Stimulated activated CD8-positive, alpha-beta memory T cell treated with anti-CD3 and anti-CD28 coated beads, Interleukin-15, amount 100 ng/mL, for 24 hours (primary cell): ENCODE measurements at places on chromosomes 2 and 18.

DNA sequence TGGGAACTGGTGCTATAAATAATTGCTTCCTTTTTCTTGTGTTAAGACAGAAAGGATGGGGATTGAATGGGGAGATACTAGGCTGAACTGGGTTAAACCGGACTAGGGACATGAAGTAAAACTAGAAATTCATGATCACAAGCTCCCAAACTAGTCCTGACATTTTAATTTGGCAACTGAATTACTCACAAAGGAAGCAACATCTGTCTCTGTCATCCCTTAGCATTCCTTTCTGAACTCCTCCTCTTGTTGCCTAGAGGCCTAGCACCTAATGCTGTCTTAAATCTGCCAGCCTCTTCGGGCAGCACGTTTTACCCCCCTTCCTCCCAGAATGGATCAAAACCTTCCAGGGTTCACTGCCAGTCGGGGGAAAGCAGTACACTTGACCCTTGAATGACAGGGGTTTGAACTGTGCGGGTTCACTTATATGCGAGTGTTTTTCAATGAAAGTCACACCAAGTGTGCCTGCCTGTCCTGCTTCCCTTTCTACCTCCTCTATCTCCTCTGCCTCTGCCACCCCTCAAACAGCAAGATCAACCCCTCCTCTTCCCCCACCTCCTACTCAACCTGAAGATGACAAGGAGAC is 8.2 kb downstream of the KCTD1 start:
- no peak for DNase-seq

GRCh38 chr2:19829672-19830071 is 72.1 kb downstream of the TTC32 start:
- no peak for DNase-seq

DNA sequence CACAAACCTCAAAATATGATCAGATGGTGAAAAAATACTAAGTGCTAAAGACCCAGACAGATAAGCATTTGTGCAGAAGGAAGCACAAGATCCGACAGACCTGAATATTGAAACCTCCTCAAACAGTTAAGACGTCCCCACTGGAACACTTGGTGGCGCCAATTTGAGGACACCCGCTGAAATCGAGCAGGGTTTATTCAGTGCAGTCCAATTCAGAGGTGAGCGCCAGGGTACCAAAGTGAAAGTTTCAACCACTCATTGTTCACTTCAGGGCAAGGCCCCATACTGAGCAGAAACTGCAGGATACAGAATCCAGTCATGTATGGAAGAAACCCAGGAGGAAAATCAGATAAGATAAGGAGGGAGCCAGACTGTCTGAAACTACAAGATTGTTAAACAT is 417.6 kb downstream of the LRRTM4 start:
- DNase-seq = no peak

- DNase-seq = no peak
Measured at GRCh38 chr18:10497206-10497749, 28.5 kb upstream of the NAPG start.

GRCh38 chr2:188773075-188773474 is 201.1 kb upstream of the COL3A1 start:
- DNase-seq = no peak

- DNase-seq = no peak
Measured at GRCh38 chr18:27887287-27887686, 289.6 kb downstream of the CDH2 start.

DNA sequence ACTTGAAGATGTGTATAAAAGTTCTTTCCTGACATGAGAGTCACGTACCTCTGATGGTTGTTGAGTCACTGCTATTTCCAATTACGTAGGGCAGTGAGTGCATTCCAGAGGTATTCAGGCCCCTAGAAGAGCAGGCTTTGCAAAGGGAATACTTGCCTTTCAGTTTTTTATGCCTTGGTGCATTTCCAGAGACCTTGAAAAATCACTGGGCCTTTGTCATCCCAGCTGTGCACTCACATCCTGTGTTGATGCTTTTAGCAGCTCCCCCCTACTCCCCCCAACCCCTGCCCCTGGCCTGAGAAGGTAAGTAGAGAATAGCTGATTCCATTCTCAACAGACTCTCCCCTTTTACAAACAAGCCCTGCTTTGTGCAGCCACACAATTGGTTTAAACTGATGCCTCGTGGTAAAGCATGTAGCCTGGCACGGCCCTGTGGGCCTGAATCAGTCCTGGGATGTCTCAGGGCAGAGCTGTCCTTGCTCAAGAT is 174.2 kb downstream of the PRPF40A start:
- no peak for DNase-seq

DNA sequence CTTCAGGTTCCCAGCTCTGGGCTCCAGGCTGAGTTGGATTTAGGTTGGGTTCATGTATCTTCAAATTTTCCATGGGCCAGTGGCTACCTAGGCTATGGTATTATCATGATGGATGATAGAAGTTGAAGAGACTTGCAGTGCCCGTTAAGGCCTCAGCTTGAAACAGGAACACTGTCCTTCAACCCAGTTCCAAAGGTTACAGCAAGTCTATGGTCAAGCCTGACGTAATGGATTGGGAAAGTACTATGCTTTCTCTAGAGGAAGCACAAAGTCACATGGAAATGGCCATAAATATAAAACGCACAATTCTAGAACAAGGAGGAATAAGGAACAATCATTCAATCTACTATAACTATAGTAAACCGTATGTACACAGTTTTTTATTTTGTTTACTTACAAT is 593.2 kb downstream of the ZEB2 start:
- DNase-seq = no peak

DNA sequence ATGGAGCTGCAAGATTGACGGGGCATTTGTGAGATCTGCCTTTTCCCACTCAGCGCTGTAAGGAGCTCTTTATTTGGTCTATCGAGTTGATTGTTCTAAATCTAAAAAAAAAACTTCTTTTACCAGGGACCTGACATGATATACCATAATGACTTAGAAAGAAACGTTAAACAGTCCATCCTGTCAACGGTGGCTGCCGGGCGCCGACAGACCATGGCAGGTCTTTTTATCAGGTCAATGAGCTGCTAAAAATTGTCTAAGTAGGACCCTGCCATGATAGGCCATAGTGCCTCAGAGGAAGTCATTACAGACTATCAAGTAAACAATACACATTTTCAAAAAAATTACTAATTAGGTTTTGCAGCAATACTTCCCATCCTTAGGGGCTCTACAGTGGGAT is 87.9 kb downstream of the KLHL14 start:
- no peak for DNase-seq

DNA sequence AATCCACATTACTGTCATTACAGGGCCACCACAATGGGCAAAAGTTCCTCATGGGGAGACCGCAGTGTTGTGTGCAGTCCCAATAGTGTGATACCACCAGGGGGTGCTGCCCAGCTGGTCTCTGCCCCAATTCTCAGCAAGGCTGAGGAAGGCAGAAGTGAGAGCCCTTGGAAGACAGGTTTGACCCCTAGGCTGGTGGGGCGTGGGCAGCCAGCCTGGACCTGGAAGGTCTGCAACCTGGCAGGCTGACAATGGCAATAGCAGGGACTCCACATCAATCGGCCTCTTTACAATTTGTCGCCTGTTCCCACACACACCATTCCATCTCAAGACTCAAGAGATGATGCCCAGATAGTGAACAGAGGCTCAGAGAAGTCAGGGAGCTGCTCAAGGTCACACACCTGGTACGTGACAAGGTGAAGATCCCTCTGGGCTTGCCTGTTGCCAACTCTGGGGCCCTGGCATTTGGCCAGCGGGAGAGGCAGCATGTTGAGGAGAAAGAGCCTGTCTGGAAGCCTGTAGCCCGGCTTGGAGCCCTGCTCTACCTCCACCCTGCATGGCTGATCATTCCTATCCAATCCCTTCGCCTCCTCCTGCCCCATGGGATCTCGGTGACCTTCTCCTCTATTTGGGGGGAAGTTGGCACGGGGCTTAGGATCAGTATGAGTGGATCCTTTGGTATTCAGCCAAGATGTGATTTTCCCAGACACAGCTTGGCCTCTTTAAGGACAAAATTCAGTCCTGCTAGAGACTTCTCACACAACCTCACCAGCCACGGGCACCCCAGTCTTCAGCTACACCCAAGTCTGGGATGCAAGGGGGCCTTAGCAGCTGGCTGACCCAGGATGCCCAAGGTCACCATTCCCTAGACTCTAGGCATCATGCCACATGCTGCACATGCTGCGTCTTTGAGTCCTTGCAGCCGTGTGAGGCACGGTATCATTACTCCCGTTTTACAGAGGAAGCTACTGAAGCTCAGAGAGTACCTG is 2.9 kb upstream of the ATOH8 start:
- no peak for DNase-seq

GRCh38 chr18:9130806-9131205 is 5.8 kb upstream of the ANKRD12 start:
- no peak for DNase-seq

DNA sequence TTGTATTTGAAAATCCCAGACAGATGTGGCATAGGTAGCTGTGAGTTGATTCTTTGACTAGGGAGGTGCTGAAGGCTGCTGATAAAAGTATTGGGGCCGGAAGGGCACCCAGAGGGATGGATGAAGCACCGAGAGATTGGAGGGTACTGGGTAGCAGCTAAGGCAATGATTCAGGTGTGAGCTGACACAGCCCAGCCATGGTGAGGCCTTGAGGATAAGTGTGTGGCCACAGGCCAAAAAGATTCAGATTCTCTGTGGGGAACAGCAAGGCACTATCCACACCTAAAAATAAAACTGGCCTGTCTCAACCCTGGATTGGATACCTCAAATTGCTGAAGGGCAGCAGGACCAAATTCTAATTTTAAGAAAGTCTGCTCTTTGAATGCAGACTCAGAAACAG is 35.2 kb downstream of the RDH14 start:
- DNase-seq = no peak

DNA sequence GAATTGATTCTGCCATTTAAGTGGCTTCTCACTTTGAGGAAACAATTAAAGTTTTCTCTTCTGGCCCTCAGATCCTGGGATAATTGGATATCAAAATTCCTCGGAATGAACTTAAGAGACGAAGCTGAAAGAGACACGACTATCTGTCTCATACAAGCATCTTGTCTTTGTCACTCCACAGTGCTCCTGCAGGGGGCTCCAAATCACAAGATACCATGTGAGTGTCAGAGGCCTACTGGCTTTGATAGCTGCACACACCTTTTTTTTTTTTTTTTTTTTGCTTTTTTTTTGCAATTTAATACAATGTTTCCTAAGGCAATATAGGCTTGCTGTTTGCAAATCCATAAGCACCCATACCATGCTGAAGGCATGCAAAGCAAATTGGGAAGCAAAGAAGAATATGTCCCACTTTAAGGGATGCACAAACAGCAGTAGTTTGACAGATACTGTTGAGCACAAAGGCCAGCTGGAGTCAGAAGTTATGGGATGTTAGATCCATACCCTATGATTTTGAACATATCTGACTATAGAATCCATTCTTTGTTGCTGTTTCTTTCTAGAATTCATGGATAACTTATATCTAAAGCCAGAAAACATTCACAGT is 109.0 kb upstream of the CBLN2 start:
- DNase-seq = no peak

DNA sequence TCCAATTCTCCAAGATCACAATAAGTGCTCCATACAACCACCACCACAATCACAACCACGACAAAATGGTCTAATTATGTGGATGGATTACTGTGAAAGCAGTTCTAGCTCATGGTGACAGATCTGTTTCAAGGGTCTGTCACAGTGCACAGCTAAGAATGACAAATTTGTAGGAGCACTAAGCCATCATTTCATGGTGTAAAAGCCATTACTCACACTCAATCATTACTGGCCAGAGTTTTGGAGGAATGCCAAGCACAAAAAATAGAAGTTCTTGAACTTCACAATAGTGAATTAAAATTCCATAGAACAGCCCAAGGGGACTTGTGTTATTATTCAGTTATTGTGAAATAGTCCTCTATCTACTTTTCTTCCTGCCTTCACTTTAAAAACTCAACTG is 2.3 kb downstream of the CPS1 start:
- DNase-seq = no peak

DNA sequence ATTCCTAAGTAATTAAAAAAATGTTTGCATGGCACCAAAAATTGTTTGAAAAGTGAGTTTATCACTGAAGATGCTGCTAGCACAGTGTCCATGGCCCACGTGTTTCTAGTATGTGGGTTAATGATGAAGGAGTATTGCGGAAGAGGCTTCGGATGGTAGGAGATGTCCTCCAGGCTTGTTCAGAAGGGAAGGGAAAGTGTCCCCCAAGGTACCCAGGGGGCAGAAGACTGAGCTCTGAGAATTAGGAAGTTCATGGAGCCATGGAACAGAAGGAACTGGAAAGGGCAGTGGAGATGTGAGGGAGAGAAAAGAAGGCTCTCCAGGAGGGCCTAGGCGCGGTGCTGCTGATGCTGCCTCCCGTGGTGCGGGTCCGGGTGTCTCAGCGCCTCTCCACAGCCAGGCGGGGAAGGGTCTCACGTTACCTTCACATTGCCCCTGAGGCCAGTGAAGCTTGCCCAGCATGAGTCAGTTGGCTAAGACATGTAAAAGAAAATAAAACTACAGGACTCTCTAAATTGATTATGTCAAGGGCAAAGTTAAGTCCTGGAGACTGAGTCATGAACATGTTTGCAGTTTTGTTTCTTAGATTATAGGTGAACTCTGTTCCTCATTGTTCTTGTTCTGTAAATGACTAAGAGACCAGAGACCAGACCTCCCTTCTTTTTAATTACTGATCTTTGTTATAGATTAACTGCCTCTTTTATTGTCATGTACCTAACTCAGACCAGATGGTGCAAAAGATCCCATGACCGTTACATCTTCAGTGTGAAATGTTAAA is 89.0 kb downstream of the MTCL1 start:
- no peak for DNase-seq

DNA sequence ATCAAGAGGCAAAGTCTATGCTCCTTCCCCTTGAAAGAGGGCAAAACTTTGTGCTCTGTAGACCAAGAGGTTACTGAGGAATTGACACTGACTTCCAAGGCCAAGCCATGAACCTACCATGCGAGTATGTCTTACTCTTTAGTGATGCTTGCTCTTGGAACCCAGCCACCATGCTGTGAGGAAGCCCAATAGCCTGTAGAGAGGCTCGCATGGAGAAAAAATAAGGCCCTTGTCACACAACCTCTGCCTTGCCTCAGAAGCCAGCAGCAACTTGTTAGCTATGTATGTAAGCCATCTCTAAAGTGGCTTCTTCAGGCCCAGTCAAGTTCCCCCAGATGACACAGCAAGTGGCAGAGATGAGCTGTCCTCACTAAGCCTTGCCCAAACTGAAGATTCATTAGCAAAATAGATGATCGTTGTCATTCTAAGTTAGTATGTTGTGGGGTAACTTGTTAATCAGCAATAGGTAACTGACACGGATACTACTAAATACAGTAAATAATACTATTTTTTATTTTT is 66.1 kb upstream of the RGPD5 start:
- no peak for DNase-seq

GRCh38 chr2:202278944-202279343 is 13.4 kb downstream of the NOP58 start:
- no peak for DNase-seq

GRCh38 chr2:60045456-60045855 is 508.0 kb downstream of the BCL11A start:
- DNase-seq = no peak

- no peak for DNase-seq
Measured at GRCh38 chr2:8633735-8634313, 48.0 kb upstream of the ID2 start.

GRCh38 chr18:77065221-77065981 is 67.2 kb downstream of the MBP start:
- DNase-seq = no peak
